ENCODE measurements at places on chromosomes 13 and 19.

GRCh38 chr13:51562011-51562671 is 22.1 kb upstream of the WDFY2 start:
- no peak for DNase-seq

DNA sequence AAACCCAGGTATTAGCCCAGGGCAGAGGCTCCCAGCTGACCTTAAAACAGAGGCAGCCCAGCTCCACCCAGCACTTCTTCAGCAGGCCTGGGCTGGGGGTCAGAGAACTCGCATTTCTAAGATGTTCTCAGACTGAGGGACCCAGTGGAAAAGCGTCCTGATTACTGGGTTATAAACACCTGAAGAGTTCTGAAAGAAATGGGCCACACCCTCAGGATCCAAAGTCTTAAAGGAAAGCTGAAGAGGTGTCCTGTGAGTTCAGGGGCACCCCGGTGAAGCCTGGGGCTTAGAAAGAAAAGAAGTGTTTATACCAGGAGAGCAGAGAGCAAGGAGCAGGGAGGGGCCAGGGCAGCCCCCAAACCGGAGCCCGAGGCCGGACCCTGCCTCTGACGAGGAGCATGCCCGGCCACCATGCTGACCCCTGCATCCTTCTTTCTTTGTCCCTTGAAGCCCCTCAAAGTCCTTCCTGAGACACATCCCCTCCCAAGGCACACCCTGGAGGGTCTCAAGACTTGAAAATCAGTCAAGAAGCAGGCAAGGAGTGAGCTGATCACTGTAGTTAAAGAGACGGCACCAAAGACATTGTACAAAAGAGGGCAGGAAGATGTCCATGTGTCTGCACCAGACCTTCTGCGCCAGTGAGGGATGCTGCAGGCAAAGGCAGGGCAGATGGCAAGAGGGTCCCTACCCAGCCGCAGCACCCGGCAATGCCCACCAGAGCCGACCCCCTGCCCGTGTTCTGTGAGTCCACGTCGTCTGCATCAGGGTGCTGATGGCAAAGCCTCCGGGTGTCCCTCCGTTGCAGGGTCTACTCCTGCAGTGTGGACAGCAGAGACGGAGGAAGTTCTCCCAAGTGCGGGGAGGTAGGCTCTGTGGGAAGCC is 10.6 kb upstream of the RAB20 start:
- DNase-seq = no peak

- no peak for DNase-seq
These were observed 53.6 kb upstream of the PABPC3 start for GRCh38 chr13:25042151-25042865.

DNA sequence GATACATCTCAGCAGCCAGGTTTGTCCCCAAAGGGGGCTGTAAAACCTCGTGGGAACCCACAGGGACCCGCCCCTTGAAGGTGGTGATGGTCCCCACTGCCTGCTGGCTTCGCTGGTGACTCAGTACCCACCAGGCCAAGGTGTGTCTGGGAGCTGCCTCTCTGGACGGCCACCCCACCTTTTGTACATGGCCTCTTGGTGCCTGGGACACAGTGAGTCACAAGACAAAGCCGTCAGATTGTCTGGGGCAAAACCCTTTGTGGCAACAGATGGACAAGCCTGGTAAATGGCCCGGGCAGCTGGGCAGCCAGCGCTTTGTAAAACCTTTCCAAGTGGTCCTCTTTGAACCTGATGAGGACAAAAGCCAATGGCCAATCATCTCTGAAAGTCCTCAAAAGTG is 27.9 kb upstream of the KLF2 start:
- DNase-seq = no peak

GRCh38 chr19:33678796-33679585 is 57.2 kb downstream of the CHST8 start:
- no peak for DNase-seq

- peak; percentile 9 for DNase-seq
These were observed 267.3 kb downstream of the FGF9 start for GRCh38 chr13:21938168-21938567.

DNA sequence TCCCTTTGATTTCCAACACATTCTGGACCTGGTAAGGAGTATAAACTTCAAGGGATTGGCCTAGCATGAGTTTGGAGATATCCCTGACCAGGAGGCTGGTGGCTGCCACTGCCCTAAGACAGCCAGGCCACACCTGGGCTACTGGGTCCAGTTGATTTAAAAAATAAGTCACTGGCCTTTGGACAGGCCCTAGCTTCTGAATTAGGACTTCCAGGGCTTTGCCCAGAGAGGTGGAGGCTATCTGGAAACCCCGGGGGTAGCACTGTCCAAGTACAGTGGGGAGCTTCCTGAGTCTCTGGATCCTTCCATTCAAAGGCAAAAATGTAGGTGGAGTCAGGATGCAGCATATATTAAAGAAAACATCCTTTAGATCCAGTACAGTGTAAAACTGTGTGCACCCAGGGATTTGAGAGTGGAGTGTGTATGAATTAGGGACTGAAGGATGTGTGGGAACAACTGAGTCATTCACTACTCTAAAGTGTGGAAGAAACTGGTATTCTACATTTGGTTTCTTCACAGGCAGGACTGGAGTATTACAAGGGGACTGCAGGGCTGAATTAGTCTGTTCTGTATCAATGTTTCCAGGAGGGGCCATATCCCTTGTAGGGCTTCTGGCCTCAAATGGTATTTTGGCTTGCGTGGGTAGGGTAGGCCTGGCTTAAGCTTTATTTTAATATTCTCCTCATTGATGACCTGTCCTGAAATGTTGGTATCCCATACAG is 14.8 kb upstream of the FCGBP start:
- no peak for DNase-seq

GRCh38 chr13:106352850-106353249 is 182.6 kb downstream of the EFNB2 start:
- peak; percentile 63 for DNase-seq

GRCh38 chr13:94914895-94915294 is 202.6 kb upstream of the SOX21 start:
- DNase-seq = peak; percentile 71

DNA sequence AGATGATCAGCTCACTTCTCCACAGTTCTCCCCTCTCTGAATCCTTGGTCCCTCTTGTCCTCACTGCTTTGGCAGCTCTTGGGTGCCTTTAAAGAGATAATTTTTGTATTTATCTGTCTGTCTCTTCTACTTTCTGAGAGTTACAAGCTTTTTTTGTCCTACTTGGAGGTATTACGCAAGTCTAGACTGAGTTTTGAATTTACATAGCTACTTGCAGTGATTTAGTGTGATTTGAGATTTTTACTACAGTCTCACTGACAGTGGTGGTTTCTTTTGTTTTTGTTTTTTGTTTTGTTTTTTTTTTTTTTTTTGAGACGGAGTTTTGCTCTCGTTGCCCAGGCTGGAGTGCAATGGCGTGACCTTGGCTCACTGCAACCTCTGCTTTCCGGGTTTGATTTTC is 22.1 kb downstream of the URI1 start:
- DNase-seq = no peak

DNA sequence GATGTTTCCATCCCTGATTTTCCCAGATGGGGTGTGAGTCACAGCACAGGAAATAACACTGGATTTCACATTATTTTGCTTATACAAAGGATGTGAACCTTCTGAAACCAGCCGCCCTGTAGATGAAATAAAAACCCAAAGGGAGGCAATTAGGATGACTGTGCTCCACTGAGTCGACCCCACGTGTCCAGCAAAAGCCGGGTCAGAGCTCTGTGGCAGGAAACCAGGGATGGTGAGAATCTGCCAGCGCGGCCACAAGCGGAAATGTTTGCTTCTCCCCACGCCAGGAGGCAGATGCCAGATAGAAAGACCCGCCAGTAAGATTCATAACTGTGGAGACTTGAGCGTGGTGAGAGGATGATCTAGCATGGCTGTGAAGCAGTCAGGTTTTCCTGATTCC is 764.4 kb downstream of the LIG4 start:
- DNase-seq = peak; percentile 86

DNA sequence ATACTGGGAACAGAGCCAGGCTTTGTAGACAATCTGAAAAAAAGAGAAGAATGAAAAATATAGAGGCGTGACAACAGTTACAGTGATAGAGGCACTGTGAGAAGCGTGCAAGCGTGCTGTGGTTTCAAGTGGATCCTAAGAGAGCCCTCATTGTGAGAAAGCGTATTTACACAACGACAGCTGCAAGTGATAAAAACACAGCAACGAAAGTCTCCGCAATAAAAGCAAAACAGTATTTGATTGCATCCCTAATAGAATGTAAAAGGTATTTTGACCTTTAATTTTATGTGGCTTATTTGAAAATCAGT is 642.7 kb upstream of the ARGLU1 start:
- DNase-seq = peak; percentile 38

DNA sequence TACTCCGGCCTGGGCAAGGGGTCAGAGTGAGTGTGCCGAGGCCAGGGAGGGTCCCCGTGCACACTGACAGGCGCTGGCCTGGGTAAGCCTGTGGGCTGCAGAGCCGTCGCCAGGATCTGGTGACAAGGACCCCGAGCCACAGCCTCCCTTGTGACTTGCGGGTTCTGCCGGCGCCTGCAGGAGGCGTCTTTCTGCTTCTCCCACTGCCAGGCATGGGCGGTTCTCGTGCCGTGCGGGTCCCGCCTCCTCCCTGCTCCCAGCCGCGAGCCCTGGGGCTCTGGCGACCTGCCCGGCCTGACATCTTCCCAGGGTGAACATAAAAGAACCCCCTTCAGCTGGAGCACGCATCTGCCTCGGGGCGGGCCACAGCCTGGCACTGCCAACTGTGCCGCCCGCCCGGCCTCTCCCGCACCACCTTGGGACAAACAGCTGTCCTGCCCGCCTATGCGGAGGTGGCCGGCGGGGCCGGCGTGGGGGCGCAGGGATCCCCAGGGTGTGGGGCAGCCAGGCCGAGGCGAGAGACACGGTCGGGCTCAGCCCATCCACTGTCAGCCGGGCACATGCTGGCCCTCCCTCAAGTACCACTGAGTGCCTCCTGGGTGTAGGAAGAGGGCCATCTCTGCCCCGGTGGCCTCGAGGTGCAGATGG is 1.5 kb upstream of the HCN2 start:
- DNase-seq = peak; percentile 90

Data from fibroblast of skin of scalp (primary cell).